DMS79 (cell line): ENCODE measurements at places on chromosomes 6 and 20.
A peak's percentile ranks its signal among the peaks of the same experiment; 100 is the strongest.

- no peak for DNase-seq
Observed at GRCh38 chr20:52941808-52942207, 30.4 kb upstream of the TSHZ2 start.

- DNase-seq = no peak
Observed at GRCh38 chr20:16556301-16556700, 16.9 kb downstream of the KIF16B start.

- DNase-seq = no peak
Observed at GRCh38 chr6:127923135-127923534, 22.3 kb upstream of the THEMIS start.

DNA sequence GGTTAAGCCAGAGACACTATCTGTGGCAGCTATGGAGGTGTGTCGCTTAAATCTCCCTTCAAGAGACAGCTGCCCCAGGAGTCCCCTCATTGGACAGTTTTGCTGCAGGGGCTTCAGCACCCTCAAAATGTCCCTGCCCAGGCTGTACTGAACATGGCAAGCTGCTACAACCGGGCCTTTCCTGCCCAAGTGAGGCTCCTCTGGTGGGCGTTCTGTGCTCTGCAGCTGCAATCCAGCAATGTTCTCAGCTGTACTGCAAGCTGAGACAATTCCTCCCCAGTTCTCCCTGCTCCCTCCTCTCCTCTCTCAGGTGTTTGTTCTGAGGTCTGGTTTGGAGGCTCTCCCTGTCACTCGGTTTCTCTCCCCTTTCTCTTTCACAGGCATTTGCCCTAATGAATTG, 190.8 kb upstream of the LAMP5 start:
- no peak for DNase-seq

GRCh38 chr20:21706261-21707195, 1.1 kb downstream of the PAX1 start:
- no peak for DNase-seq

DNA sequence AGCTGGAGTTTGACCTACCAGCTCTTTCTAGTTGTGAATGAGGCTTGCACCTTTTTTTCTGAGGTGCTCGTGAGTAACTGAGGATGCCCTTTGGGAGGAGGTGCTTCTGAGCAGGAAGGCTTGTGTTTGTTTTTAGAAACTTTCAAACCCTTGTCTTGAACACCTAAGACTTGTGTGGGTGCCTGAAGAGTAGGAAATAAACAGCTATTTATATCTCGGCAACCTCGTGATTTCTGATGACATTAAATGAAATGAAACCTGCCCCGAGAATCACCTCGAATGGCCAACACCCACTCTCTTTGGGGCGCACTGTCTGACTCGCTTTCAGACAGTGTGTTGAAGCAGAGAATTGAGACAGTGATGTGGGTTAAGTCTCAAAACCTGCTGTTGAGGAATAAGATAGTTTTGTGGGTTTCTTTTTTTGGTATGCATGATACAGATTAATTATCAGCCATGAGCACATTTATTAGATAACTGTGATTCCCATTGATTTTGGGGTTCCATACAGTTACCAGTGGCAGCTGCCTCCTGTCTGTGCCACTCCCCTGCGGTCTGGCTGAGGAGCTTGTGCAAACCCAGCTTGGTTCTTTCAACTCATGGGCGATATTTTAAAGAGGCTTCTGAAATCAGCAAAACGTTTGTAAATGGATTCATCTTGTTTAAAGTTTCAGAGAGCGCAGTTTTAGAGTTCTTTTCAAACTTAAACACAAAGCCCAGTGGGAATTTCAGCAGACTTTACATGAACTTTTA, 8.4 kb downstream of the IRF4 start:
- DNase-seq = no peak

DNA sequence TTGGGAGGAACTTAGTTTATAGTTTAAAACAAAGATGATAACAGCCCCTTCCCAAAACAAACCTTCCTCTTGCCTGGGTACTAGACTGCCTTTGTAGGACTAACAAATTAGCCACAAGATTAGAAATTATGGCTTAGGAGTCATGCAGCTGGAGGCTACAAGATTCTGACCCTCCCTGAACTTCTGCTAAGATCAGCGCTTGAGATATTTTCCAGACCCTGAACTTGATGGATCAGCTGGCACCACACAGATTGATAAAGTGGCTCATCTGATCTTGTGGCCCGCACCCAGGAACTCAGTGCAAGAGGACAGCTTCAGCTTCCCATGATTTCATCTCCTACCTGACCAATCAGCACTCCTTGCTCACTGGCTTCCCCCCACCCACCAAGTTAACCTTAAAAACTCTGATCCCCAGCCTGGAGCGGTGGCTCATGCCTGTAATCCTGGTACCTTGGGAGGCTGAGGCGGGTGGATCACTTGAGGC, 5.9 kb upstream of the SERINC3 start:
- DNase-seq = no peak

DNA sequence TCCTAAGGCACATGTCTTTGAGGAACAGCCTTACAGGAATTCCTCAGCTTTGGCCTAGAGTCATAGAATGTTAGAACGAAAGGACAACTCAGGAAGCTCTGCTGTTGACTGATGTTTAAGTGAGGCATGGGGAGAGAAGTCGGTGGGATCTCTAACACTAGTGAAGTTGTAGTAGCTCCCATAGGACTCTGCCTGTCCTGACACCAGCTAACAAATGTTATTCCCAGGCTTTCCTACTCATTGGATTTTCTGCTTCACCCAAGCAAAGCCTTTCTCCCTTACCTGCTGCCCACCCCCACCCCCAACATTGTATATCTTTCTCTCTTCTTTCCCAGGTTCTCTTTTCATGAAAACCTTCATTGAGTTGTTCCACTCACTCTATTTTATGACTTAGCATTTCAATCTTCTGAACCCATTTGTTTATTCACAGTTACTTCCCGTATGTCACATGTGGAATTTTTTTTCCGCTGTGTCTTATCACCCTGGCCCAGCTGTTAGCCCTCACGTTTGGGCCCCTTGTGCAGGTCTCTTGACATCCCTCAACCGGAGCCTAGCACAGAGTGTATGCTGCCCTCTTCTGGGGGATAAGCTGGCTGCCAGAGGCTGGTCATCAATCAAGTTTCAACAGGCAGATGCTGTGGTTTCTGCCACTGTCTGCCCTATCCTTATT, 39.2 kb upstream of the RNF8 start:
- no peak for DNase-seq

GRCh38 chr20:22285555-22285954, 298.8 kb downstream of the FOXA2 start:
- DNase-seq = no peak

- no peak for DNase-seq
Observed at GRCh38 chr20:20802328-20802727, 89.9 kb upstream of the RALGAPA2 start.

DNA sequence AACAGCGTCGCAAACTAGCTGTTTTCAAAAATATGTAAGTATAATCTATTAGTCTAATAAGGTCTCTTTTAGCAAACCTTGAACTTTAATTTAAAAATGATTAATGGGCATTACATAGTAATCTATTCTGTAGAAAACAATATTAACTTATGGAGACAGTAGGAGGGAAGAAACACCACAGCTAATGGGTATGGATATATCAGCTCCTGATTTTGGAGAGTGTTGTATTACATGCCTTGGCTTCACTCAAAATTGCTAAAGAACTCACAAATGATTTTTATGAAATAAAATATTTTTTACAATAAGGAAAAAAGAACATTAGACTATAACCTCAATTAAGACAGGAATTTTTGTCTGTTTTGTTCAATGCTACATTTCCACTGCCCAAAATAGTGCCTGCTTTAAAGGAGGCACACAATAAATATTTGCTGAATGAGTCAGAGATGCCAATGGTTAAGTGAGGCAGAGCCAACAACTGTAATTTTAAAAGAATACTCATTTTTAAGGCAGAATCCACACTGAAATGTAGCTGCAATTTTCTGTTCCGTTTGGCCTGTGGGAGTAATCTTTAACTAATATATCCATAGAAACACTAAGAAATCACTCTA, 15.7 kb downstream of the ATG5 start:
- no peak for DNase-seq

GRCh38 chr6:129634411-129635230, 75.4 kb downstream of the ARHGAP18 start:
- DNase-seq = no peak

DNA sequence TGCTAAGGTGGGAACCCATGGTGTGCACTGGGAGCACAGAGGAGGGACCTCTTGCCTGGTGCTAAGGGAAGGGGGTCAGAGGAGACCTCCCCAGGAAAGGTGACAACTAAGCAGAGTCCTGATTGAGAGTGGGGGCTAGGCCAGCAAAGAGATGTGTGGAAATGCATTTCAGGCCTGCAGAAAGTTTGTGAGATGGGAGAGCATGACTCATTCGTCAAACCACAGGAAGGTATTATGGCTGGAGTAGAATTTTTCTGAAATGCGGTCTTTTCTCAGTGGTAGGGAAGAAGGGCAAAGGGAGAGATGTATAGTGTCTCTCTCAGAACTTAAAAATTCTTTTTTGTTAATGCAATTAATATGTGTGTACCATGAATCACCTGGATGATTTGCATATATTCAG, 23.6 kb upstream of the EDN1 start:
- DNase-seq = no peak

GRCh38 chr6:141593311-141593710, 539.4 kb upstream of the GJE1 start:
- no peak for DNase-seq

DNA sequence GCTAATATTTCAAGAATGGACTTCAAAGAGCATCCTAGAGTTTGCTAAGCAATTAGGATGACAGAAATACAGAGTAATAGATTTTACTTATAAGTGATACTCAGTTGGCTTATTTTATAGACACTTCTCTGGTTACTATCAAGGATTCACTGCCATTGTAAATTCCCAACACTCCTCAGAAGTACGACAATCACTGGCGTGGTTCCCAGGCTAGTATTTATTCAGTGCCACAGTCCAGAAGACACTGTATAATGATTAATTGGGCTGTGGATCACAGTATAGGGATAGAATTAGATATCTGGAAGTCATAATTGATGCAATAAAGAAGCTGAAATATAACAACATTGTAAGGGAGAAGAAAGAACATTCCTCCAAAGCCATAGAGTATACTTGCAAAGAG, 15.7 kb downstream of the MANEA start:
- peak; percentile 8 for DNase-seq

DNA sequence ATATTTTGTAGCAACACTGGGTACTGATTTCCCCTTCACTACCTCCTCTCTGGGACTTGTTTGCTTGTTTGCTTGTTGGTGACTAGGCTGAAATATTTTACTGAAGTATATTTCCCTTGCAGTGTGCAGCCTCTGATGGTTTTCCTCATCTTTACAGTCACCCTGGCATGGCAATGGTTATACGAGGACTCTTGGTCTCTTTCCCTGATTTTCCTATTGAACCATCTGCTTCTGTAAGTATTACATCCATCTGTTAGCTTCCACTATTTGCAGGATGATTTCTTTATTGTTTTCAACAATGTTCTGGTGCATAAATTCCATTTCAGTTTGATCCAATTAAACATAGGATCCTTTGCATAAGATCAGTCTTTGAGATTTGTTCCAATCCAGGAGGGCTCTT, 465.1 kb downstream of the MEI4 start:
- no peak for DNase-seq

DNA sequence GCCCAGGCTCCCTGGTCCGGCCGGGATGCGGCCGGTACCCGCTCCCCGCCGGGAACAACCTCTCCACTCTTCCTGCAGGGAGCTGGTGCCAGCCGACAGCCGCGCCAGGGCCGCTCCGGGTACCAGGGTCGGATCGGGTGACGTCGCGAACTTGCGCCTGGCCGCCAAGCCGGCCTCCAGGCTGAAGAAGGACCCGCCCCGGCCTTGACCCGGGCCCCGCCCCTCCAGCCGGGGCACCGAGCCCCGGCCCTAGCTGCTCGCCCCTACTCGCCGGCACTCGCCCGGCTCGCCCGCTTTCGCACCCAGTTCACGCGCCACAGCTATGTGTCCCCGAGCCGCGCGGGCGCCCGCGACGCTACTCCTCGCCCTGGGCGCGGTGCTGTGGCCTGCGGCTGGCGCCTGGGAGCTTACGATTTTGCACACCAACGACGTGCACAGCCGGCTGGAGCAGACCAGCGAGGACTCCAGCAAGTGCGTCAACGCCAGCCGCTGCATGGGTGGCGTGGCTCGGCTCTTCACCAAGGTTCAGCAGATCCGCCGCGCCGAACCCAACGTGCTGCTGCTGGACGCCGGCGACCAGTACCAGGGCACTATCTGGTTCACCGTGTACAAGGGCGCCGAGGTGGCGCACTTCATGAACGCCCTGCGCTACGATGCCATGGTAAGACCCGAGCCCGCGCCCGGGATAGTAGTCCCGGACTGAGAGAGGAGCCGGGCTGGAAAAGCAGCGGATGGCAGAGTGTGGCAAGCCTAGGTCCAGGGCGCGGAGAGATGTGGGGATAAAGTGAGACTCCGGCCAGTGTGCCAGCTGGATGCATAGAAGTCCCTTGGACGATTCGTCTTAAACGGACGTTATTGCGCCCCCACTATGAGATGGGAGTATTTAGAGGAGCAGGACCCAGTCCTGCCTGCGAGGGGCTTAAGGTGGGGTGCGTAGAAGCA, at the start of gene NT5E:
NT5E (plus strand) TSS at position 266 of the 942 bp plus-strand sequence; CDS start at position 323, 57 bp downstream.
- no peak for DNase-seq

DNA sequence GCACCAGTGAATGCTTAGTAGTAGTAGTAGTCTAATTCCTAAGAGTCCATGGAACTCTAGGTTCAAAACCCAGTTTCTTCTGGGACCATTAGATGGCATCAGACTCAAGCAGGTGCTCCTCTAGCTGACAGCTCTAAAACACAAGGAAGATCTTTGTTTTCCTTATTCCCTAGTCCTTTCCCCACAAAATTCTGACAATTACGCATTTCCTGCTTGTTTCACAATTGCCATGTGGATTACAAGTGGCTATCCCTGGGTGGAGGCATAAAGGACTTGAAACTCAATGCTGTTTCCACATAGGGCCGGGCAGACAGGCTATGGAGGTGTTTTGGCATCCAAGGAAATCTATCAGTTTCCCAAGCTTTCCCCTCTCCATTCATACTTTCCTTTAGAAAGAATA, 9.2 kb upstream of the HLA-DOB start:
- no peak for DNase-seq

DNA sequence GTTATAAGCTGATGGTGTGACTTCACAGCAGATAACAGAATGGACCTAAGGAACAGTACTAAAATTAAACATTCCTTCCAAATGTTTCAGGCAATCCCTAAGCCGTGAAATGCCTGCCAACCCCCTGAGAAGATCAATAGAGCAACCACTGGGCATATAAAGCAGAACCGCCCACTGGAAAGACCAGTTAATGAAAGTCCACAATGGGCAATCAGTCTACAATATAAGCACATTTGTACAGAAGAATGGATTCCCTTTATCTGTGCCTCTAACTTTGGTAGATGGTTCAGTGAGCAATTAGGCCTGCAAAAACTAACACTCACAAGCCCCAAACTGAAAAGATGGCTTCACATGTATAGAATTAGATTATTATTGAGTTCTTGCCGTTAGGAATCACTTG, 286.6 kb downstream of the UBE3D start:
- no peak for DNase-seq

DNA sequence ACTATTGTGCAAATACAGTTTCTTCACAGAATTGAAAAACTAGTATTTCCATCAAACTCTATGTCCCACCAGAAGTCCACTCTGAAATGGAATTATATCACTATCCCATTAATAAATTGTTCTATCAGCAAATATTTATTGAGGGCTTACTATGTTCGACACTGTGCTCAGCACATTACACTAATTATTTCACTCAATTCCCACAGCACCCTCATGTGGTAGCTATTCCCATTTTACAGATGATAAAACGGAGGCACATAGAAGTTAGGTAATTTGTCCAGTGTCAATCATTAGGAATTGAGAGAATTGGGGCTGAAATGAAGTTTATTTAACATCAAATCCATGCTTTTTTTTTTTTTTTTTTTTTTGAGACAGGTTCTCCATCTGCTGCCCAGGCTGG, 52.5 kb downstream of the MKKS start:
- DNase-seq = no peak
